ENCODE measurements at places on chromosomes 2 and 18. TPM values are rescaled to one million over a fixed set of nuclear protein-coding genes. Genes with fewer than 3 reads are reported as not detected.

GRCh38 chr18:51463483-51464136 is 266.1 kb upstream of the MEX3C start:
- DNase-seq = no peak

GRCh38 chr2:119487434-119488244 is 36.6 kb downstream of the SCTR start:
- DNase-seq = no peak

GRCh38 chr2:98778151-98778550 is 47.2 kb upstream of the MGAT4A start:
- DNase-seq = no peak

GRCh38 chr2:201196003-201196402 is 13.1 kb downstream of the CASP10 start:
- DNase-seq = no peak

GRCh38 chr18:35592298-35592697 is 10.8 kb downstream of the GALNT1 start:
- no peak for DNase-seq

DNA sequence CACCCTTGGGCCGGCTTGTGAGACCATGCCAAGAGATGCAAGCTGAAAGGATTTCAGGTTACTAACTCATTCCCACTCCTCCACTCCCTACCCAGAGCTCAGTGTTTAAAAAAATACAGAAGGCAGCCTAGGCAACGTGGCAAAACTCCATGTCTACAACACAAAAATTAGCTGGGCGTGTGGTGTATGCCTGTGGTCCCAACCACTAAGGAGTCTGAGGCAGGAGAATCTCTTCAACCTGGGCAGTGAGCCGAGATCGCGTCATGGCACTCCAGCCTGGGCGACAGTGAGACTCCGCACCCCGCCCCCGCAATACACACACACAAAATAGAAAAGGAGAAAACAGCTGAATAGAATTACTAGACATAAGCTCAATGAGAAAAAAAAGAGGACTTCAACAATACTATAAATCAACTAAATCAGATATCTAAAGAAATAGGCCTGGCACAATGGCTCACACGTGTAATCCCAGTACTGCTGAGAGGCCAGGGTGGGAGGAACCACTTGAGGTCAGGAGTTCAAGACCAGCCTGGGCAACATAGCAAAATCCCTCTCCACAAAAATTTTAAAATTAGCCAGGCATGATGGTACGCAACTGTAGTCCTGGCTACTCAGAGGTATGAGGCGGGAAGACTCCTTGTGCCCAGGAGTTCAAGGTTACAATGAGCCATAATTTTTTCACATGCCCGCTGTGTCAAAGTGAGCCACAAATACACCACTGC is 10.1 kb downstream of the IWS1 start:
- DNase-seq = no peak

- no peak for DNase-seq
Measured at GRCh38 chr2:23387221-23387550, 2.2 kb downstream of the KLHL29 start.

DNA sequence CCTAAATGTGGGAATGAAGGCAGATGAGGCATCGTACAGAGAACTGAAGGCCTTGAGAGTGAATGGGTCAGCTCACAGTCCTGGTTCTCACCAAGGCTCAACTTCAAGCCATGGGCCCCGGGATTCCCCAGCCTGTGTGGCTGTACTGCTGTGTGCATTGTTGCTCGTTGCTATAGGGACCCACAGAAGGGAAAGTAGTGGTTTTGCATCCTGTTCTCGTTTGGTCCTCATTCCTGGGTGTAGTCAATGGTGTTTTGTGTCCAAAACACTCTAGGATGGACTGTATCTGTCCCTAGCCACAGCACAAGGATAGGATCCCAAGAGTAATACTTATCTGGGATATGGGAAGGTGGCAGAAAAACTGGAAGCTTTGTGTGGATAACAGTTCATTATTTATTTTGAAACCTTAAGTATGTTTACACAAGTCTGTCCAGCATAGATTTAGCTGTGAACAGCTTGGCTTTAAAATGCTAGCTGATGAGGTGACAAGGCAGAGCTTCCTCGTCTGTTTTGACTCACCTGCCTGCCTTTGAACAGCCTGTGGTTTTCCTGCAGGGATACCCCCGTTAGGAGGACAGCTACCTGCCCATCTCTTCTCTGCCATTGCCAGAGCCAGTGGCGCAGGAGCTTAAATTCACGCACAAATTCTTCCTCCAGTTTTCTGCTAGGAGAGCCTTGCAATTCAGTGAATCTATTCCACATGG is 85.0 kb downstream of the WDSUB1 start:
- no peak for DNase-seq

- no peak for DNase-seq
Measured at GRCh38 chr2:162280654-162281053, 37.4 kb upstream of the FAP start.

- DNase-seq = no peak
Measured at GRCh38 chr2:187581125-187581896, 27.1 kb upstream of the TFPI start.

DNA sequence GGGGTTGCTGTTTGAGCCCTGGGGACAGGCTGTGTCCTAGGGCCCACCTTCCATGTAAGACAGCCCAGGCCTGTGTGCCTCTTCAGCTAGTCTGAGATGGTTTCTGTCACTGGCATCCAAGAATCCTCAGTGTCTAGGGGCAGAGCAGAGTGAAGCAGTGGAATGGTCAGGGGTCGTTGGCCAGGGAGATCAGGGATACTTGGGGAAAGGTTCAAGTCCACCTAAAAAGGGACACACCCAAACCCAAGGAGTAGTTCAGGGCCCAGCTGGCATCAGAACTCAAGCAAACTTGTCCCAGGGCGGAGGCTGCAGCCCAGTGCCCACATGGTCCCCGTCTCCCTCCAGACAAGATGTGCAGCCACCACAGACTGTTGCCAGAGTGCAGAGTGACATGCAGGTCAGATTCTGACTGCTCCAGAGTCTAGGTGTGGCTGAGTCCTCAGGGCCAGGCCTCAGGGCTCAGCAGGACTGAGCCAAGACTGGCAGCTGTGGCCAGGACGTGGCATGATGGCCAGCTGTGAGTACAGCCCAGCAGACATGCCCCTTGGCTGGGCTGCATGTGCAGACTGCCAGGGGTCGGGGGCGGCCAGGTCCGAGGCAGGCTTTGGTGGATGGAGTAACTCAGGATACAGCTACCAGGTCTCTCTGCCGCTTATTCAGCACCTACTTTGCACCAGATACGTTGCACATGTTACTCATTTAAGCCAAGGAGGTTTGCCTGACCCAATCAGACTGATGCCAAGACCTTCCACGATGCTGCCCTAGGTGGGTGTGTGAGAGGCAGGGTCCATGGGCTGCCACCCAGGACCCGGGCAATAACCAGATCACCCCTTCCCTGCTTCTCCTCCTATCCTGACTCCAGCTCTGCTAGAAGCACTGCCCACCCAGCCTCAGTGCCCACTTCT is 146.6 kb downstream of the SMAD7 start:
- peak; percentile 2 for DNase-seq

DNA sequence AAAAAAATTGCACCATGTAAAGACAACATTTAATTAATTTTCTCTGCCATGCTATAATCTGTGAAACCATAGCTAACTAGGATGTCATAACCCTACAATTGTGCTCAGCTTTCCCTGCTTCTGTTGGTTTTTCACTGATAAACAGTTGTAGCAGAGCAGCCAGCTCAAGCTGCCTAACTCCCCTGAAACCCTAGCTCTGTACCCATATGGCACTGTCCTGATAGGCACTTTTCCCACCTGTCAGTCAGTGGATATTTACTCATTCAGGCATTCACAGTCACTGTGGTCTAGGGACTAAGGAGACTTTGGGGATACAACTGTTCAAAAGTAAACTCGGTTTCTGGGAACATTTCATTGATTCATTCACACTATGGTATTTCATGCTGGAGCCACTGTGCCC is 407.0 kb downstream of the DSEL start:
- no peak for DNase-seq

DNA sequence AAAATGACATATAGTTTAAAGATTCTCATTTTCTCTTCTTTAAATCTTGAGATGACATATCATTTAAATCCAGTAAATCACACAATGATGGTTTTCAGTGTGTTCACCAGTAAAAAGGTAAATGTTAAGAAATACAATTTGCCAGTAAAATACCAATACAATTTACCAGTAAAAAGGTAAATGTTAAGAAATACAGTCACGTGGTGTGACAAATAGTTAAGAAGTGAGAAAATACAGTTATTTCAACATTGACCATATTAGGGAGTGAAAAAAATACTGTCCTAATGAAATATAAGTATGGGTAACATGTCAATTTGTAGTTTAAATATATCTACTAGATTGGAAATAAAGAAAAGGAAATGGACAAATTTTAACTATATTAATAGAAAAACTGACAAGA is 80.5 kb downstream of the DLGAP1 start:
- no peak for DNase-seq

GRCh38 chr2:61970807-61971556 is 65.5 kb downstream of the COMMD1 start:
- DNase-seq = peak; percentile 45

DNA sequence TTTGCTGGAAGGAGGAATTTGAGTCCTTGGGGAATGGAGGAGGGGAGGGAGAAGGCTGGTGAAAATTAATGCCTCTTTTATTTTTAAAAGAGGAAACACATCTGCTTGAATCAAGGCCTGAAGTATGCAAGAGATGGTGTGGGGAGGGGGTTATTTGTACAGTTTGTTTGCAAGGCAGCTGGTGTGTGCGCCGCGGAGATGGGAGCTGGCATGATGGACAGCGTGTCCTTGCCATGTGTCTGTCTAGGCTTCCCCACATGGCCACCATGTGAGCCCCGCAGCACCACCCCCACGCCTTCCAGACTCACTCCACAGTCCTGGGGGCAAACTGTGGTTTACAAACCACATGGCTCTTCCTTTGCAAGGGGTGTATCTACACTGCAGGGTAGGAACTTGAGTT is 154.8 kb upstream of the APCDD1 start:
- DNase-seq = no peak

- DNase-seq = no peak
Measured at GRCh38 chr2:29079887-29080286, 5.6 kb upstream of the PCARE start.

- DNase-seq = no peak
Measured at GRCh38 chr18:63137999-63138435, 181.6 kb downstream of the BCL2 start.

DNA sequence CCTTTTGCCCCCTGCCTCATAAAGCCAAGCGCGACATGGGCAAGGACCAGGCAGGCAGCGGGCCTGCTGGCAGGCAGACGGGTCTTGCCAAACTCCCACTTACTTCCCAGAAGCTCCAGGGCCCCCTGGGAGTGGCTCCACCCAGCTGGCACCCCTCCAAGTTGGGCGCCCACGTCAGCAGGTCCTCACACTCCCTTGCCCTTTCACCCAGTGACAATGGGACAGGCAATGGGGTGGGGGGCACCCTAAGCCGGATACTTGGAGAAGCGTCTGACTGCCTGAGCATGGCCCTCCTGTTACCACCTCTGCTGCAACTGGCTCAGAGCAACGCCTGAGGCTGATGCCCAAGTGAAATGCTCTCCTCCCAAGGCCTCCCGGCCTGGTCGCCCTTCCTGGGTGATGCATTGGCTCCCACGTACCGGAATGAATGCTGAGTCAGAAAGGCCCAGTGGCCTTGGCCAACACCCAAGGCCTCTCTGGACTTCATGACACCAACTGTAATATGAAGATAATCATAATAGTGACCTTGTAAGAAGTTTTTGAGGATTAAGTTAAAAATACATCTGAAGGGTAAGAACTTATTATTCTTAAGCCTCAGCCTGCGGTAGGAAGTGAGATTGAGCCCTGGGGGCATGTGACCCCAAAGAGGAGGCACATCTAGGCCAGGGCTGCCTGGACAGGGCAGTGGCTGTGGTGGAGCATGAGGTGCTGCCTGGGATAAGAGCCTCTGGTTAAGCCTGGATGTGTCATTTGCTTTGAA is 31.6 kb downstream of the KCNK3 start:
- DNase-seq = no peak

- no peak for DNase-seq
Measured at GRCh38 chr18:76979906-76980305, 152.7 kb downstream of the MBP start.

DNA sequence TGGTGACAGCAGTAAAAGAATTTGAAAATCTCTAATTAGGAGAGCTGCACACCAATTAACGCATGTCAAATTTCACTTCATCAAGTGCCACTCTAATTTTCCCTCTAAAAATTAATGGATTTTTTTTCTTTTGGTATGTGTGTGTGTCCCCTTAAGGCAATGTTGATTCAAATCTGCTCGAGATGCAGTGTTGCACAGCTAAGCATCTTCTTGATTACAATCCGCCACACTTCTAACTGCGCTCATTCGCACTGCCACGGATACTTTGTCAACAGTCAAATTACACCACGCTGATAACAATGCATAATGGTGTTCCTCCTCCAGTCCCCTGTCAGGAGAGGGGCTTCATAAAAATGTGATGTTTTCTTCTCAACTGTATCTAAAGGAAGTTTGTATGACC is 261.4 kb downstream of the MEIS1 start:
- DNase-seq = no peak

DNA sequence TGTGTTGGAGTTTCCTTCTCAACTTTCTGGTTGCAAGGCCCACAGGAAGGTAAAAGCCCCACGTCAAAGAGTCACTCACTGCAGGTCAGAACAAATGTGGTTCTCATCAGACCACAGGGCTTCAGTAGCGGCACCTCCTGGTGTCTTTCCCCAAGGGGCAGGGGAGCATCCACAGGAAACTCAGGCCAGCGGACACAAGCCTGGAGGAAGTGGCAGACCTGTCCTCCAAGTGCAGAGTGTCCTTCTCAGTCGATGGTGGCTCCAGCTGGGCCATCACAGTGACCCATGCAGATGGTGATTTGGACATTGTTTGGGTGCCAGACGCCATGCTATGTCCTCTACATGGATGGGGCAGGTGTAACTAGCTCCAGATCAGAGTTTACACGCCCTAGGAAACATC is 84.9 kb downstream of the ACKR3 start:
- no peak for DNase-seq

- DNase-seq = no peak
Measured at GRCh38 chr18:43507842-43508481, 230.7 kb upstream of the SYT4 start.

- no peak for DNase-seq
Measured at GRCh38 chr2:207219676-207220501, 54.1 kb upstream of the KLF7 start.

GRCh38 chr2:143934626-143935481 is 585.1 kb downstream of the ZEB2 start:
- no peak for DNase-seq

GRCh38 chr2:45909677-45910191 is 258.3 kb downstream of the PRKCE start:
- no peak for DNase-seq

GAL3ST2 gene
- total RNA-seq = 0.73 TPM

ITGA4 gene
- total RNA-seq = 2.7 TPM

DSG1 gene
- not detected for total RNA-seq

CHRNA1 gene
- total RNA-seq = not detected

TSPYL6 gene
- not detected for total RNA-seq

ECEL1 gene
- total RNA-seq = 21.9 TPM

ABCB11 gene
- total RNA-seq = 0.02 TPM

SERPINB11 gene
- not detected for total RNA-seq

AQP4 gene
- 2.8 TPM for total RNA-seq

PSD4 gene
- total RNA-seq = 2.3 TPM

COL3A1 gene
- 0.76 TPM for total RNA-seq

DNAJB2 gene
- 36.1 TPM for total RNA-seq

IL36G gene
- total RNA-seq = 0.32 TPM

SIX2 gene
- total RNA-seq = 1.5 TPM

MOCOS gene
- total RNA-seq = 5.3 TPM

ITGB1BP1 gene
- 44.0 TPM for total RNA-seq

ATP6V1C2 gene
- total RNA-seq = 1.2 TPM

COL4A3 gene
- total RNA-seq = 1.1 TPM
